ENCODE measurements at places on chromosomes 1 and 21.

GRCh38 chr1:157646144-157646543 lies 48.3 kb upstream of the FCRL4 start:
- no peak for DNase-seq

GRCh38 chr1:5997316-5997715 lies 5.1 kb upstream of the NPHP4 start:
- no peak for DNase-seq

DNA sequence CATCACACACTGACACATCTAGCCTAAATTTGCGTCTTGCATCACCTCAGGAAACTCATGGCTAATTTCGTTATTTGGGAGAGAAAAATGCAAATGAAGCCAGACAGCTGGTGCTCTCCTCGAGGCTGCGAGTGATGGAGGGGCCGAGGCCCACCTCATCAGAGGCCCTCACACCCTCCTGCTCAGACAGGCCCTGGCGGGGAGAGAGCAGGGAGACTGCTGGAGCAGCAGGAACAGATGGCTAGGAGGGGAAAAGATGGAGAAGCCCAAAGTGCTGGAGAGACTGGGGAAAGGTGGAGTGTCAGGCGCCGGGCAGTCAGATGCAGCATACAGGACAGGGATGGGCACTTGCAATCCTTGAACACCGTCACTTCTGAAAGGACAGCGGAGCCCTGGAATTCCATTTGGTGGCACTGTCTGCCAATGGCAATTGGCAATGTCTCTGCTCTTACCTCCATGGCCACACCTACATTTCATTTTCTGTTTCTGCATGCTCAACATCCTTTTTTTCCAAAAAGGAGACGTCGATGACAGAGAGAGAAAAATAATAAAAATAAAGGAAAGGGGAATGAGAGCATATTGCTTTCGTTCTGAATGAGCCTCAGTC lies 286.2 kb downstream of the SPATA17 start:
- DNase-seq, result peak; percentile 11

GRCh38 chr1:174150499-174150898 lies 8.8 kb upstream of the RABGAP1L start:
- no peak for DNase-seq

GRCh38 chr1:224059897-224060427 lies 53.9 kb upstream of the FBXO28 start:
- DNase-seq, result no peak

GRCh38 chr1:89754518-89754917 lies 66.3 kb upstream of the LRRC8D start:
- DNase-seq, result no peak

- DNase-seq, result no peak
These were observed 53.6 kb downstream of the CTTNBP2NL start for GRCh38 chr1:112449630-112449983.

DNA sequence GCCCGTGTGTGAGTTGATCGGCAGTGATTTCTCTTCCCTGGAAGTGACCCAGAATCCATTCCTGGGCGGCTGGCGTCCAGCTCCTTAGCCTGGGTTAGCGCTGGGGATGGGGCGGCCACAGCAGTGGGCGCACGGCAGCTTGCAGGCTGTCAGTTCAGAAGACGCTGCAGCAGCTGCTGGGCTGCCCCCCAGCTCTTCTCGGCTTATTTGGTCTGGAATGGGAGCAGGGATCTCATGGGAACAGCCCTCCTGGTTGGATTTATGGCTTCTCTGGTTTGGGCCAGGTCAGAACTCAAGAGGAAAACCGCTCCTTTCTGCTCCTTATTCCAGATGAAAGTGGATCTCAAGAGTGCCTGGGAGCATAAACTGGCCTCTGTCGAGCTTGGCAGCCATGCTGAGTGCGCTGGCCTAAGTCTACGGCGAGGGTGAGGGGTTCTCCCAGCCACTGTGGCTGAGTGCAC lies 148.2 kb downstream of the PRDM16 start:
- no peak for DNase-seq

DNA sequence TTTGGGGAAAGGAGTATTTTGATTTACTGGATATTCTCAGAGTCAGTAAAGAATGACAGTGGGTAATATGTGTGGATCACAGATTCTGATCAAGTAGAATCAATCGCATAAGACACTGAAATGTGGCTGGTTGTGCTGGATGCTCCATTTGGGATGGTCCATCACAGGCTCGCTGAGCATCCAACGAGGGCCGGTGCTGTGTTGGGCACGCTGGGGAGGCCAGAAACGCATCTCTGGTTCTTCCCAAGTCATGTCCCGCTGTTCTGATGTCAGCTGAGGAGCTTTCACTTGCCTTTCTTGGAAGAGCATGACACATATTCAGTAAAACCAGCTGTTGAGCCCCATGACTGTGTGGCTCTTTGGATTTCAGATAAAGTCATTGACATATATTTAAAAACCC lies 72.0 kb downstream of the UMODL1 start:
- DNase-seq, result no peak

GRCh38 chr1:3978990-3979325 lies 78.9 kb upstream of the C1orf174 start:
- DNase-seq, result no peak

DNA sequence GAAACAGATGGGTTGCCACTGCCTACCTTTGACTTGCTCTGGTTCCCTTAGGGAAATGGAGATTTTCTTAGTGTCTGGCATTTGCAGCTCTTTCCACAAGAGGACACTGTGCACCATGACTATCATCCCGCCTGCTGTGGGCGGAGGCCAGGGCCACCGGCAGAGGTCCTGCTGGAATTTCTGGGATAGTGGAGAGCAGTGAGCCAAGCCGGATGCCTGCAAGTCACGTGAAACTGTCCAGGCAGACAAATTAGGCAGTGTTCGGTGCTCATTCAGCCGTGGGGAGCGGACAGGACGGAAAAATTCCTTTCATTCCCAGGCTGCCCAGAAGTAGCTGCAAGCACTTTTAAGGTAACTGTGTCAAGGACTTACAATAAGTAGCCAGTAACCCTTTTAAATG lies 43.4 kb downstream of the IGSF5 start:
- peak; percentile 45 for DNase-seq

DNA sequence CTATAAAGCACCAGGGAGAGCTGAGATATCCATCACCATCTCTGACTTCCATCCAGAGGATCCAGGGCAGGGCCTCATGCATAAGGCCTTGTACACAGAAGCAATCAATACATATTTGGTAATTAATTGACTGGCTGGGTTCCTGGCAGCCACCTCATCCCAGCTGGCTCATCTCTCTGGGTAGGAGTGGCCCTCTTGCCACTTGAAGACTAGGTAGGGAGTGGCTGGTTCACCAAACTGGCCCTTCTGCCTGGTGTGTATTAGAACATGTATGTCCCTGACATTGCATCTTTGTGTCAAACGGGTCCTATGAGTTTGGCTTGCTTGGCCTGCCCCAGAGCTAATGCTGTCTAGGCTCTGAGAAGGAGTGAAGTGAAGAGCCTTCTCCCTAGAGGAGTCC lies 11.8 kb downstream of the NUAK2 start:
- no peak for DNase-seq

DNA sequence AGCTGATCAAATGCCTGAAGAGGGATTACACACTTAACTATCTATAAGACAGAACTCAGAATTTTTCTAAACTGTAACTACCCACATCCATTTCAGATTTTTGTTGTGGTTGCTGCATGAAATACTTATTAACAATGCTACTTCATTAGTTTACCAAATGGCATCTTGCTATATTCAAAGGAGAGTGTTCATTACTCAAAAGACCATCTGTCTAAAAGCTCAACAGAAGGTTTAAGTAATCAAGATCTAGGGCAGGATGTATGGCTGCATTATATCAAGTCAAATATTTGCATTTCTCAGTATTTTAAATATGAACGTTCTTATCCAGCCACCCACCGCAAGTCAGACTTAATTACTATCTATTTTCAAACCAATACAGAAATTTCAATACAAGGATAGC lies 79.9 kb downstream of the SIPA1L2 start:
- DNase-seq, result no peak

- no peak for DNase-seq
These were observed 75.1 kb downstream of the DHRS3 start for GRCh38 chr1:12542616-12543592.

GRCh38 chr21:38229260-38229877 lies 27.4 kb upstream of the KCNJ15 start:
- no peak for DNase-seq

GRCh38 chr1:221712776-221713431 lies 29.0 kb downstream of the DUSP10 start:
- no peak for DNase-seq

DNA sequence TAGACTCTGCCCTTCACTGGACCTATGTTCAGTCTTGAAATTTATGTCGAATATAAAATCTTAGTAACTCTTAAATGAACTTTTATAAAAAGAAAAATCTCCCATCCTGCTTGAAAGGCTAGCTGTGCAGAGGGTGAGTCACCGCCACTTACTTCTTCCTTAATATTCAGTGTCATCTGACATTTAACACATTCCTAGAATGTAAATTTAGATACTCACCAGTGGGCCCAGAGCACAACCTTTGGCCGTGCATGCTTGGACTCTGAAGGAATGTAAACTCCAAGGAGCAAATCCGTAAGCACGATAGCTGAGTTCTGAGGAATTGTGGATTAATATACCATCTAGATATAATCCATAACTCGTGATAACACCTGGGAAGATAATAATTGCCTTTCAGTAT lies 403.3 kb downstream of the KCTD3 start:
- no peak for DNase-seq

DNA sequence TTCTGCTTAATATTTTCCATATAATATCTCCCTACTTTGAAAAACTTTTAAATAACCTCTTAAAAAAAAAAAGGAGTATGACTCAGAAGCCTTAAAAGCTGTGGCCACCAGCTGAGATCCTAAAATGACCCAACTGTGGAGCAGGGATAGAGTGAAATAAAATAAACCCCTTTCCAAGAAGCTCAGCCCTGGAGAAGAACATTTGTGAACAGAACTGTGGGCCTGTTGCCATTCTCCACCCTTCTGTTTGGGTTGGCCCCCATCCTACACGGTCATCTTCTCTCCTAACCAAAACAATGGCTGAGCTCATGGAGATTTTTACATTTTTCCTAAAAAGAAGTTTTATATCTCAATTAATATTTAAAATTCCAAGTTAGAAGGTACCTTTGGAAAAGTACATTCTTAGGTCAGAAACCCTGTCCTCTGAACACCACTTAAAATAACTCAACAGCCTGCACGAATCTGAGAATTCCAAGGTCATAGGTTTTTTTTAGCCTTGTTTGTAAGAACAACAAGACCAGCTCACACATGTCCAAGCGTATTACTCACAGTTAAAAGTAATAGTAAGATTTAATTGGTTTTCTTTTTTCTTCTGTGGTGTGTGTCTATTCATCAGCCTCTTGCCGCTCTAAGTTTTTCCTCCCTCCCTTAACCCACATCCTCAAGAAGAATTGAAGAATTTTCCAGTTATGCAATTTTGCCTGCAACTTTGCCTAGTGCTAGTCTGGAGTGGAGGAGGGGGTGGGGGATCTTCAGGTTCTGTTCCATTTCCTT lies 107.7 kb upstream of the ERRFI1 start:
- peak; percentile 95 for DNase-seq

DNA sequence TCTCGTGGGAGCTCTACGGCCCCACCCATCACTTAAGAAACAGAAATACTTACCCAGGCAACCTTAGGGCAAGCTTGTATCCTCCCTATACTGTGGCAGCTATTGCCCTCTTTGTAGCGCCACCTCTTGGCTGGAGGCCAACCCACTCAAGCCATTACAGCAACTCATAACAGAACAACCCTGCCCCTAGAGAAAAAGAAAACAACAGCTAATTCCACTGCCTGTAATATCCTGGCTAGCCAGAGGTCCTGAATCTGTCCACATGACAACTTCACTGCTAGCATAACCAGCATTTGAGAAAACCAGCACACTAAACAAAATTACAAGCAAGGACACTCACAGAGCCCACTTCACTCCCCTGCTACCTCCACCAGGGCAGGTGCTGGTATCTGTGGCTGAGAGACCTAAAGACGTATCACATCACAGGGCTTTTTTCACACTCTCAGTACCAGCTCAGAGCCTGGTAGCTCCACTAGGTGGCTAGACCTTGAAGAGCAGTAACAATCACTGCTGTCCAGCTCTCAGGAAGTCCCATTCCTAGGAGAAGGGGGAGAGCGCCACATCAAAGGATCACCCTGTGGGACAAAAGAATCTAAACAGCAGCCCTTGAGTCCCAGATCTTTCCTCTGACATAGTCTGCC lies 14.5 kb upstream of the MX1 start:
- DNase-seq, result no peak

DNA sequence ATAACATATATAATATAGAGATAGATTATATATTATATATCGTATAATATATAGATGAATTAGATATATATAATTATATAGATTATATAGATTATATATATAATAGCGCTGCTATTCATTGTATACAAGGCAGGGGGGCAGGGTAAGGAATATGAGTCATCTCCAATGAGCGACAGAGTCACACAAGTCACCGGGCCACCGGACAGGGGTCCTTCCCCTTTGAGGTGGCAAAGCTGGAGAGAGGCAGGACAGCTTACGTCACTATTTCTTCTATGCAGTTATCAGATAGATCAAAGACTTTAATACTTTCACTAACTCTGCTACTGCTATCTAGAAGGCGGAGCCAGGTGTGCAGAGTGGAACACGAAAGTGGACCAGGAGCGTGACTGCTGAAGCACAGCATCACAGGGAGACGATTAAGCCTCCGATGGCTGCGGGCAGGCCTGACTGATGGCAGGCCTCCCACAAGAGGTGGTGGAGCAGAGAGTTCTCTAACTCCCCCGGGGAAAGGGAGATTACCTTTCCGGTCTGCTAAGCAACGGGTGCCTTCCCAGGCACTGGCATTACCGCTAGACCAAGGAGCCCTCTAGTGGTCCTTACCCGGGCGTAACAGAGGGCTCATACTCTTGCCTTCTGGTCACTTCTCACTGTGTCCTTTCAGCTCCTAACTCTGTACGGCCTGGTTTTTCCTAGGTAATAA lies 2154.7 kb downstream of the MRPL39 start:
- DNase-seq, result no peak

DNA sequence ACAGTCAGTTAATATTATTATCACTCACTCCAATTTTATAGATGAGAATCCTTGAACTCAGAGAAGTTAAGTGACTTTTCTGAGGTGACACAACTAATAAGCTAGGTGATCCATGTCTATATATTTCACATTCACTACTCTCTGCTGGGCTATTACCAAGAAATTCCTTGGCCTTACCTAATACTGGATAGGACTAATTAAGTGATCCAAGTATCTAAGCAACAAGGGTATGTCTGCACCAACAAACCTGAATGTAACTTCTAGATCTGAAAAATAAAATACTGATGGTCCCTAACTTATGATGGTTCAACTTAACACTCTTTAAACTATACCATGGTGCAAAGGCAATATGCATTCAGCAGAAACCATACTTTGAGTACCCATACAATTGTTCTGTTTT lies 14.8 kb upstream of the CASQ2 start:
- DNase-seq, result no peak

DNA sequence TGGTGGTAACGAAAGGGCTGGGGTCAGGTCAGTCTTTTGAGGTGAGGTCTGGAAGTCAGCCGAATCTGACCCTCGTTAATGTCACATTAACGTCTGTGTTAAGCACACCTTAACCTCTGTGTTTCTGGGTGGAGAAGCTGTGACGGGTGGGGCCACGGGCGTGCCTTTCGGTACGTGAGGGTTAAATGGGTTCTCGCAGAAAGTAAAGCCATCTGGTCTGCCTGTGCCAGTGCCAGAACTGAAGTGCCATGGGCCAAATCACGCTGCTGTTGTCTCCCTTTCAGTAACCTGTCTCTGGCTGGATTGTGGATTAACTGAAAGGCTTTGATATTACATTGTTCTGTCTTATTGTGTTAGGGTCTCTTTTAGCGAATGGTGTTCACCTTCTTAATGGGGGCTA lies 14.4 kb downstream of the URB2 start:
- peak; percentile 86 for DNase-seq
